ENCODE measurements at places on chromosomes 11 and 22. TPM values are rescaled to one million over a fixed set of nuclear protein-coding genes. Genes with fewer than 3 reads are reported as not detected.

Gene AMPD3
- 2.2 TPM for total RNA-seq

Gene OR51E1
- not detected for total RNA-seq

Gene RCN1
- 84.2 TPM for total RNA-seq

Gene ACRV1
- total RNA-seq = not detected

Gene GLYATL2
- total RNA-seq = not detected

Gene KLHL35
- total RNA-seq = 1.2 TPM

Gene FGF19
- total RNA-seq = 36.7 TPM

Gene RABL2B
- 8.6 TPM for total RNA-seq

Gene RFPL3
- total RNA-seq = not detected

Gene OR5A1
- not detected for total RNA-seq

Gene KCNK4
- total RNA-seq = not detected

Gene DEFB131B
- not detected for total RNA-seq

Gene CSF2RB
- not detected for total RNA-seq

Gene PTPRCAP
- total RNA-seq = 2.6 TPM

Gene OR51E2
- total RNA-seq = not detected

Gene KCNK7
- not detected for total RNA-seq

Gene CDC42BPG
- total RNA-seq = 2.3 TPM

Gene CABP7
- total RNA-seq = not detected

Gene ABCC8
- total RNA-seq = 0.15 TPM

Gene RIMBP3B
- total RNA-seq = 0.24 TPM

Gene SCGB2A2
- not detected for total RNA-seq

Gene DDI1
- total RNA-seq = not detected

Gene OR8A1
- total RNA-seq = not detected

Gene OR52I2
- total RNA-seq = not detected

Gene ENTHD1
- total RNA-seq = not detected

Gene ANGPTL5
- not detected for total RNA-seq

Gene USP2
- 2.8 TPM for total RNA-seq

Gene EFCAB6
- 0.31 TPM for total RNA-seq

Gene C22orf42
- total RNA-seq = not detected

Gene HBB
- total RNA-seq = not detected

Gene KCTD14
- 13.3 TPM for total RNA-seq

Gene KRTAP5-1
- total RNA-seq = not detected

Gene OR56A3
- not detected for total RNA-seq

All from H7 (cell line).